Stomach (tissue), 19 donors: ENCODE measurements at places on chromosomes 5 and 9. TPM values are rescaled to one million over a fixed set of nuclear protein-coding genes. Genes with fewer than 3 reads are reported as not detected.

The ADGRV1 gene
- polyA plus RNA-seq = 2.6 TPM

The FOXD4L5 gene
- polyA plus RNA-seq = not detected

The PHF24 gene
- not detected for polyA plus RNA-seq

The PHYHD1 gene
- 55.8 TPM for polyA plus RNA-seq

The GLRA1 gene
- not detected for polyA plus RNA-seq

The BTNL8 gene
- 0.80 TPM for polyA plus RNA-seq

The C5orf46 gene
- polyA plus RNA-seq = not detected

The IRX4 gene
- polyA plus RNA-seq = 14.8 TPM

The PLPPR1 gene
- polyA plus RNA-seq = not detected

The SCGB3A2 gene
- not detected for polyA plus RNA-seq

The SLC25A2 gene
- polyA plus RNA-seq = not detected

The GHR gene
- polyA plus RNA-seq = 5.5 TPM

The SPINK1 gene
- polyA plus RNA-seq = 6,952 TPM

The DOCK8 gene
- 3.3 TPM for polyA plus RNA-seq

The AGXT2 gene
- polyA plus RNA-seq = not detected

The IRGM gene
- not detected for polyA plus RNA-seq

The FGF18 gene
- 0.46 TPM for polyA plus RNA-seq

The TAF11L2 gene
- not detected for polyA plus RNA-seq

The CEL gene
- polyA plus RNA-seq = 9.9 TPM

The SMARCA2 gene
- polyA plus RNA-seq = 44.4 TPM

The SPATA31D4 gene
- not detected for polyA plus RNA-seq

The SHLD3 gene
- polyA plus RNA-seq = 2.0 TPM

The TMEM215 gene
- not detected for polyA plus RNA-seq

The SOHLH1 gene
- polyA plus RNA-seq = not detected

The EIF4E1B gene
- not detected for polyA plus RNA-seq

The UBE2QL1 gene
- 2.7 TPM for polyA plus RNA-seq

The PRDM9 gene
- not detected for polyA plus RNA-seq

The TSPAN17 gene
- 21.8 TPM for polyA plus RNA-seq

The PRSS3 gene
- polyA plus RNA-seq = 10.7 TPM

The ELP1 gene
- polyA plus RNA-seq = 6.0 TPM

The PCDHB10 gene
- 0.12 TPM for polyA plus RNA-seq

The LCN1 gene
- not detected for polyA plus RNA-seq

The CCL27 gene
- 0.58 TPM for polyA plus RNA-seq

The PCA3 gene
- not detected for polyA plus RNA-seq

The PLCXD3 gene
- polyA plus RNA-seq = 1.2 TPM

The GPR151 gene
- not detected for polyA plus RNA-seq

The CERCAM gene
- 12.1 TPM for polyA plus RNA-seq

The SPINK13 gene
- polyA plus RNA-seq = 1.4 TPM

The HTR1A gene
- polyA plus RNA-seq = not detected

The ANAPC2 gene
- 40.7 TPM for polyA plus RNA-seq

The SLC38A9 gene
- 5.5 TPM for polyA plus RNA-seq

The ARID3C gene
- polyA plus RNA-seq = not detected

The GCNT4 gene
- polyA plus RNA-seq = 3.8 TPM

The PCDHB8 gene
- not detected for polyA plus RNA-seq

The SLC24A2 gene
- polyA plus RNA-seq = not detected

The SPINK4 gene
- 19.1 TPM for polyA plus RNA-seq

The SLC45A2 gene
- polyA plus RNA-seq = 0.46 TPM

The TPPP gene
- polyA plus RNA-seq = 1.2 TPM

The IRX1 gene
- polyA plus RNA-seq = 0.13 TPM

The FBP2 gene
- 22.0 TPM for polyA plus RNA-seq

The ORM2 gene
- polyA plus RNA-seq = 17.1 TPM
